ENCODE measurements at places on chromosomes 5 and 9.

DNA sequence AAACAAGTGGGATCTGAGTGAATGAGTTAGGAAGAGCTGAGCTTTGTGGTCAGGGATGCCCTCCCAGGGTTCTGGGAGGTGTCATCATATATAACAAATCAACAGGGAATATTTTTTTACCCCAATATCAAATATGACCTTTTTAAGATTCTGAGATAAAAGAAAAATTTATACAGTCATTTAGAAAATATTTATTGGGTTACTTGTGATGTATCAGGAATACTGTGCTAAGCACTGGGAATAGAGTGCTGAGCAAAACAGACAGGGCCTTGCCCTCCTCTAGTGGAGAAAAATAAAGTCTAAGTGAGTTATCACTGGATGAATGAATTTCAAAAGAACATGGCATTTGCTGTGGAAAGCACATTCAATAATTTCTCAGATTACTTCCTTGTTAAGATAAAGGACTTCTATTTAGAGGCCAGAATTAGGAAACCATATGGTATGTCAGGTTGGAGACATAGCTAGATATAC is 102.9 kb downstream of the BOD1 start:
- no peak for DNase-seq

DNA sequence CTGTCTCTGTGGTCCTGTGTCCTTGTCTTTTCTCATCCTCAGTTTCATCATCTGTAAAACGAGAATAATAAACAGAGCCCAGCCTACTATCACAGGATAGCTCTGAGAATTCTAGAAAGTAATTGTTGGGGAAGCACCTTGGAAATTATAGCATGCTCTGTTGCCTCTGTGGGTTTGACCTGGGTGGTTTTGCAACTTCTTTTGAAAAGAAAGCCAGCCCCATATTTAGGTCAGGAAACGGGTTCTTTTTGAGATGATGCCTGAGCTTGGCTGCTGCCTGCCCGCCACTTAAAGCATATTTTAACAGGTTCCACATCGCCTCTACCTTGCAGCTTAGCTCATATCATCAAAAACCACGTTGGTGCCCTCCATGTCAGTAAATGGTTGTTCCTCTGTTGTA is 111.1 kb downstream of the TLR4 start:
- DNase-seq, result no peak

- DNase-seq, result no peak
Observed at GRCh38 chr5:8848366-8848765, 697.5 kb downstream of the SEMA5A start.

DNA sequence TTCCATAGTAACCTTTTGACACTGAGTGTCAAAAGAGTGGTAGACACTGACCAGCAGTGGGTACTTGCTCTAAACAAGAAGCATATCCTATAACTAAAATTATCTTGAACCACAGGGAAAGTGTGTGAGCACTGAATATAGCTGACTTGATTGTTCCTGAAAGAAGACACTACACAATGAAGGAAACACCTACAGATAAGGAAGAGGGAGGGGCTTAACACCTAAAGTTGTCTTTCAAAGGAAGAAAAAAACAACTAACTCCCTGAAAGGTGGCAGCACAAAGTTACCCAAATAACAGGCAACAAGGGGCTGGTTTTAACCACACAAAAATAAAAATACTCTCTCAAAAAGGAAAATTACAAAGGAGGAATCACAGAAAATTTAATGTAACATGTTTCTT is 6.6 kb downstream of the ELAVL2 start:
- no peak for DNase-seq

DNA sequence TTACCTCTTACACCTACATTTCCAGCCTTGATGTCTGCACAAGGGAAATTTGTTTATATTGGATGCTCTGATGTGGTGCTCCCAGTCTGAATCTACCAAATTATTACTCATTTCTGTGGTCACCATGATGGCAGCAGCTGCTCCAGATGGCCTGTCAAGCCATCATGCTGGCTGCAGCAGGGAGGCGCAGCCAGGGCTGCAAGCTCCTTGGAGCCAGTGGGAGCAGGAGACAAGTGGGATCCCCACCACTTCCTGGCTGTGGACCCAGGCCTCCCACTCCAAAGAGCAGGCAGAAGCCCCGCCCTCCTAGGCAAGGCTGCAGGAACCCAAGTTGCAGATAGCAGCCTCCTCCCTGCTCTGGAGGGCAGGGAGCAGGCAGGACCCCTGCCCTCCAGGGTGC is 241.1 kb upstream of the ATP10B start:
- DNase-seq, result no peak

GRCh38 chr5:141532726-141533125 is 43.8 kb downstream of the PCDHGC5 start:
- DNase-seq, result no peak

GRCh38 chr5:113124265-113124664 is 147.7 kb downstream of the DCP2 start:
- DNase-seq, result no peak

Measured in retinal pigment epithelial cell (primary cell).